Colonic mucosa (tissue), 4 donors: ENCODE measurements at places on chromosomes 5 and 9. TPM values are rescaled to one million over a fixed set of nuclear protein-coding genes. Genes with fewer than 3 reads are reported as not detected.
A peak's percentile ranks its signal among the peaks of the same experiment; 100 is the strongest.

DNA sequence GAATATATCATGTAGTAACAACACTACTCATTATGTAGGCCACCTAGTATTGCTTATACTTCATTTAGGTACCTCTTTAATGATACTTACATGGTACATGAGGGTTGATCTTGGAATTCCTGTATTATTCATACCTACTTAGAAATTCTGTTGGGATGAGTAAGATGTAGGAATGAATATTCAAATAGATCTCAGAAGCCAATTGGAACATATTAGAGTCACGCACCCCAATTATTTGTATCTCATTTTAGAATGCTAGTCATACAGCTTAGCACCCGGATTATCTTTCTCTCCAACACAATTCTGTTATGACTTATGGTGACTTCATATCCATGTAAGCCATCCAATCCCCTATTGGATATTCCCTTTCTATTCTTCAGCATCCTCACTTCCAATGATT, 106.7 kb upstream of the SH3GL2 start:
- no peak overlapping the region for H3K27ac ChIP-seq
- DNase-seq = no peak
- no peak overlapping the region for H3K4me3 ChIP-seq
- no peaks in the 10 kb centered on the region for H3K36me3 ChIP-seq

DNA sequence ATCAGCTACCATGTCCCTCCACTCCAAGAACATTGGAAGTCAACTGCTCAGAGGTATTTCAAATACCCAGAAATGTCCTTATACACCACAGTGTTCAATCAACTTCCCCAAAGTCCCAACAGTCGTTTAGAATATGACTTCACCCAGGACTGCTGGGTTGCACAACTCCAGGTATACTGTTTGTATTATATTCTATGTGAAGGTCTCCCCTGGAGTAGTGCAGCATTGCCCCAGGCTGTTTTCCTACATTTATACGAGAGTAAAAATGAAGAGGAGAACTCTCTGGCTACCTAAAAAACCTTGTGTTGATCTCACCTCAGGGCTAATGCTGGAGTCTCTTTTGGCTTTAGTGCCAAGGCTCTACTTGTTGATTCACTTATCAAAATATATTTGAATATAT, 183.6 kb upstream of the MAP3K1 start:
- no peaks in the 10 kb centered on the region for H3K27me3 ChIP-seq
- H3K4me3 ChIP-seq = no peak overlapping the region
- H3K4me1 ChIP-seq = no peaks in the 10 kb centered on the region
- H3K36me3 ChIP-seq = no peaks in the 10 kb centered on the region
- DNase-seq = no peak

DNA sequence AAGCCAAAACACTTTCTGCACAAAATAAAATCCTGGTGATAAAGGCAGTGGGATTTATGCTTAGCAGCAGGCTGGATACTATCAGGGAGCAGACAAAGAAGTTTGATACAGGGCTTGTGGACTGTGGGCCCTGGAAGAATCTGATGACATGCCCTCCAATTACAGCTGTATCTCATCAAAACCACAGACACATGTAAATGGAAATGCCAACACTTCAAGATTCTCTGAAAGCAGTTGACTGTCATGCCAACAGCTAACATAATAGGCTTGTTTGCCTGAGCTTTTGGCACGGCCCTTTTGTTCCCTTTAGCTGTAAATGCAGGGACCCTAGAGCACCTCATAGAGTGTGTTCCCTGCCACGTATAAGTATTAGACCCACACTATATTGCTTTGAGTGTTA, 114.4 kb downstream of the STK32A start:
- no peaks in the 10 kb centered on the region for H3K4me1 ChIP-seq
- H3K36me3 ChIP-seq = no peaks in the 10 kb centered on the region
- H3K27me3 ChIP-seq = no peaks in the 10 kb centered on the region
- no peak overlapping the region for H3K27ac ChIP-seq
- no peak overlapping the region for H3K4me3 ChIP-seq

The TAF11L10 gene
- not detected for total RNA-seq

DNA sequence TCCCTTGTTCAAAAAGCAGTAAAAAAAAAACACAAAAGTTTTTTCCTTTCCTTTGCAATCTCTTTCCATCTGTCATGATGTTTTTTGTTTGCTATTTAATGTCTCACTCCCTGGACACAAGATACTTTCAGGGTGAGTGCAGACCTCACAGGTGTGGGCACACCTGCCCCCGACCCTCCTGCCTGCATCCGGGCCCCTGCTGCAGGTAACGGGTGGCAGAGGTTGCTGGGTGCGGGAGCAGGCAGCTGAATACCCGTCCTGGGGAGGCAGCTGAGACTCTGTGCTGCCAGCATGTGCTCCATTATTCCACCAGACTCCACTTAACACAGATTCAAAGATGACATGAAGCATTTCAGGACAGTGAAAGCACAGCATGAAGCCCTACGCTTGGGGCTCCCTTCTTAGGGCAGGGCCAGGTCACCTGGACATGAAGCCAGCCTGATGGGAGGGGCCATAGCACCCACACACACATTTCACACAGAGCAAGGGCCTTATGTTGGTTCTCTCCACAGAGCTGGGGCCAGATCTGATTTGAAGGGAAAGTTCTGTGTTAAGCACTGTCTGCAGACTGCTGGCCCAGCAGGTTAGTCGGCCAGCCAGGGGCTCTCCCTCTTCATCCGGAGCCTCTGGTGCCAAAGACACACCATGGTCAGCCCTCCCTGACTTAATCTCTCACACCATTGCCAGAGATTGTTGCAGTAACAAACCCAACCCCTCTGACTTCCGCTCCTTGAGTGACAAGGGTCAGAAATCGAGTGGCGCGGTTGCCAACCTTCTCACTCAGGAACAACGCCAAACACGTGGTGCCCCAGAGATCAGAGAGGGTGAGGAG, 13.0 kb downstream of the NEK6 start:
- peak; percentile 89 for DNase-seq
- H3K27ac ChIP-seq = peak overlapping the region; percentile 50
- H3K36me3 ChIP-seq = no peaks in the 10 kb centered on the region
- no peaks in the 10 kb centered on the region for H3K27me3 ChIP-seq

DNA sequence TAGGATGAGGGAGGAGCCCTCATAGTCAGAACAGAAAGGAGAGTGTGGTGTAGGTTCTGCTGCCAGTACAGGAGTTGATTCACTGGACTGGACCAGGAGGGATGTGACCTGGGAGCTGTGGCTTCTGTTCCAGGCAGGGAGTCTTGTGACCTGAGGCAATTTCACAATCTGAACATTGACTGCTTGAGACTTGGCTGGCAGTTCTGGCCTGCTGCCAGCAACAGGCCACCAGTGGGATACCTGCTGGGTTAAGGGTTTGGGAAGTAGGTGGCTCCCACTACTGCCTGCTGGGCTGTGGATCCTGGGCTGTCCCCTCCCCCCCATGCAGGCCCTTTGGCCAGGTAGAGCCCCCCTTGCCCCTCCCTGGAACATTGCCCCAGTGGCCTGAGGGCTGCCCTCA, 268.6 kb upstream of the ARRDC3 start:
- H3K4me1 ChIP-seq = no peaks in the 10 kb centered on the region
- H3K27me3 ChIP-seq = no peaks in the 10 kb centered on the region
- no peak overlapping the region for H3K27ac ChIP-seq
- no peaks in the 10 kb centered on the region for H3K36me3 ChIP-seq

- H3K36me3 ChIP-seq = no peaks in the 10 kb centered on the region
- H3K27me3 ChIP-seq = no peaks in the 10 kb centered on the region
- no peak overlapping the region for H3K4me3 ChIP-seq
- H3K27ac ChIP-seq = peak overlapping the region; percentile 95
- H3K4me1 ChIP-seq = peaks cover 4% of the 10 kb centered on the region
These were observed 1.5 kb downstream of the LCN2 start for GRCh38 chr9:128150594-128151308.

DNA sequence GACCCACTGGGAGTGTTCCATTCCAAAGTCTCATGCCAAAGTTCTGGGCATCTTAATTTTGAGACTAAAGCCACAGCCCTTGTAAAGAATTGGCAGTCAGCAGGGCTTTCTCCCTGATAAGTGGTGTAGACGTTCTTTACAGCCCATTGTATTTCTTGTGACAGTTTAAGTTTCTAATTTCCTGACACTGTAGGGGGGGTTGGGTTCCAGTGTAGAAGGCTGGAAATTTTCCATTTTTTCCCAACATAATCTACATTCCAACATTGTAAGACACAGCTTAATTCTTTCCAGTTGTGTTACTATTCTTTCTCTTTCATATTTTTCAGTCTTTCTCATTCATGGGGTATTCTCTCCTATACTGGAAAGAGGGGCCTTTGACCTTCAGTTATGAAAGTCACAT, 121.1 kb downstream of the FBXL7 start:
- no peaks in the 10 kb centered on the region for H3K27me3 ChIP-seq
- H3K27ac ChIP-seq = no peak overlapping the region
- H3K36me3 ChIP-seq = no peaks in the 10 kb centered on the region
- no peak overlapping the region for H3K4me3 ChIP-seq
- DNase-seq = no peak
